ENCODE measurements at places on chromosomes 3 and 15.

- DNase-seq = no peak
Observed at GRCh38 chr3:55879901-55880331, 392.8 kb upstream of the WNT5A start.

DNA sequence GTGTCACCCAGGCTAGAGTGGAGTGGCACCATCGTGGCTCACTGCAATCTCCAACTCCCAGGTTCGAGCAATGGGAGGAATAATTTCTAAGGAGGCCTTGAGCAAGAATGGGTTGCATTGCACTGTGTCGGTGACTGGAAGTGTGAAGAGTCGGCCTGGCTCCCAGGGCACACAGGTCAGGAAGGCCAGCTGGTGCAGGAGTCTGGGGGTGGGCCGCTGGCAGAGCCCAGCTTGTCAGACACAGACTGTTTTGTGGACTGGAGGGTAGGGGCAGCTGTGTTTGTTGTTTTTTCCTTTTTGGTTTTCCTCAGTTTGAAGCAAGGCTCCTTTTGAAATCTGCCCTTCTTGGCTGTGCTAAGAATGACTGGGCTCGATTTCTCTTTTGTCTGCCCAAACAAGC lies 66.2 kb downstream of the ITGA11 start:
- no peak for DNase-seq

GRCh38 chr15:80970018-80970657 lies 19.5 kb downstream of the MESD start:
- DNase-seq = peak; percentile 41

GRCh38 chr15:70140543-70141375 lies 43.0 kb upstream of the TLE3 start:
- DNase-seq = no peak

DNA sequence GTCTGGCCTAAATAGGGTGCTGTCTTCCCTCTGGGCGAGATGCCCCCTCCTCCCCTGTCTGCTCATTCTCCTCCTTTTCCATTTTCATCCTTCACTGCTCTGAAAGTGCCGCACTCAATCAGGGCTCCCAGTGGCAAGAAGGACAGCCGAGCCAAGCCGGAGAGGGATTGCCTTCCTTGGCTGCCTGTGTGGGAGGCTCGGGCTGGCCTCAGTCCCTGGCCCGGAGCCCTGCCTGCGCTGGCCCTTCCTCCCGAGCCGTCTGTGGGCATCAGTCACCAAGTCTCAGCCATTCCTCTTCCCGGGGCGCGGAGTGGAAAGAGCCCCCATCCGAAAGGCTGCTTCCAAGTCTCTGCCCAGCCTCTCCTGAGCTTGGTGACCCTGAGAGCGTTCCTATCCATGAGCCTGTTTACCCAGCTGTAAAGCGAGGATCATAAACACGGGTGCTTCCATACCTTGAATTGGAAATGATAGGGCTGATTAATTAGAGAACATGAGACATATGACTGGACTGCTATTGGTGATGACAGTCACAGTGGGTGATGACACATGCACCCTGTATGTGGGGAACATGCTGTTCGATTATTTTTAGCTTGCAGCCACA lies 59.1 kb upstream of the TLE3 start:
- no peak for DNase-seq
